Effector CD8-positive, alpha-beta T cell (primary cell): ENCODE measurements at places on chromosomes 7 and 10.

DNA sequence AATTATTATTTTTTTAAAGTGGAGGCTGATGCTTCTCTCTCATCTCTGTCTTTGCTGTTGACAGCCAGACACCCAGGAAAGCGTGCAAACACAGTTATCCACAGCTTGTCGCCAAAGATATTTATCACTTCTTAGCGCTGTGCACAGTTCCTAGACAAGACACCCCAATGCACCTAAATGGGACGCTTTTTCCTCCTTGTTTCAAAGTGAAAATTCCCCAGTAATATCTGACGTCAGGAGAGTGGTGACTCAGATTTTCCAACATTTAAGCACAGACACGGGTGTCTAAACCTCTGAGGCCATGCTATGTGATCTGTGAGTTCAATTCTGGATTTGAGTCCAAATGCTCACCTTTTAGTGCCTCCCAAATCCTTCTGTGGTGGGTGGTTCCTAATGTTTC, 151.6 kb downstream of the EMX2 start:
- DNase-seq = no peak

DNA sequence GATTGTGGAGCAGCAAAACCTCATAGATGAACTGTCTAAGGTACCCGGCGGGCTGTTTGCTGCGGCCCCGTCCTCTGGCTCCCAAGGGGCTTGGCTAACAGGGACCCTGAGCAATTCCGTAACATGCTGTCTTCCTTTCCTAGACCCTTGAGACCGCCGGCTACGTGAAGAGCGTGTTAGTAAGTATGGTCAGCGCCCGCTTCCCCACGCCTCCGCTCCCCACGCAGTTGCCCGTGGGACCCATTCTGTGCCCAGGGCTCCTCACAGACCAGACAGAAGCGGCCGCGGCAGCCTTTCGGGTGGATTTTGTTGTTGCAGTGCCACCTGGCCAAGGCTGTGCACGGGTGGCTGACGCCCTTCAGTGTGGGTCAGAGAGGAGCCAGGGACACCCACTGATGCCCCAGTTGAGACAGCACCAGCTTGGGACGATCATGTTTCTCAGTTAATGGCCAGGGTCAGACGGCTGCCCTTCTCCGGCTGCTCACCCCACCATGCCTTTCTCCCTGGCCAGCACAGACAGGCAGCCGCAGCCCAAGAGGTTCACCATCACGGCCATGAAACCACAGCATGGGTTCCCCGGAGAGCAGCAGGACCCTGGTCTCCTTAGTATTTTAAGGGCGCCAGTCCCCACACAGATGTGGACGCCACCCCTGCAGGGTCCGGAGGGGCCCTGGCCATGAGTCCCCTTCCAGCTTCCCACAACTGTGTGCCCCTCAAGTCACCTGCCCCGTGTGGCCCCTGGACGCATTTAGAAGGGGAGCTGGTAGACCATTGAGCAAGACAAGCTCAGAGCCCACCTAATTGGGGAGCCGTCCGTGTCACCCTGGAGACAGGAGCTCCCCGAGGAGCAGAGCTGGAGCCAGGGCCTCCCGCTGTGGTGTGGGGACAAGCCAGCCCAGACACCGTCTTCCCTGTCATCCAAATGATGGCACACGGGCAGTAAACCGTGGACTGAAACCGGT, 49.4 kb upstream of the DPYSL4 start:
- no peak for DNase-seq

GRCh38 chr7:159103382-159104187, 41.1 kb downstream of the VIPR2 start:
- DNase-seq = no peak

- no peak for DNase-seq
Observed at GRCh38 chr7:54880326-54880989, 121.4 kb upstream of the SEC61G start.

DNA sequence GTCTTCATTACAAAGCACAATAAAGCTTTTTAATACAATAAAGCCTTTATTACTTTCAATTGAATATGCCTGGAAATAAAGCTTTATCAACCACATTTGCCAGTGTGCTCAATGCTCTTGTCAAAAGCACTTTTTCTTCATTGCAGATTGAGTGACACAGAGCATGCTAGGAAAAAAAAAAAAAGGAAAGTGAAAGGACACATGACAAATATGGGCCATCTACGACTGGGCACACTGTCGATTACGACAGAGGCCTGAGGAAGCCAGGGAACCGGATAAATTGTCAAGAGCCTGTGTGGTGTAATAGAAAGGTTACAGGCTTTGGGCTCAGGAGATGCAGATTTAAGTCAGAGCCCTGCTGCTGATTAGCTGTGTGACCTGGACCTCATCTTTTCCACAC, 84.8 kb upstream of the LRGUK start:
- no peak for DNase-seq

- no peak for DNase-seq
Observed at GRCh38 chr10:95814011-95814727, 58.2 kb downstream of the ENTPD1 start.

GRCh38 chr10:12590675-12591659, 241.6 kb downstream of the CAMK1D start:
- no peak for DNase-seq

DNA sequence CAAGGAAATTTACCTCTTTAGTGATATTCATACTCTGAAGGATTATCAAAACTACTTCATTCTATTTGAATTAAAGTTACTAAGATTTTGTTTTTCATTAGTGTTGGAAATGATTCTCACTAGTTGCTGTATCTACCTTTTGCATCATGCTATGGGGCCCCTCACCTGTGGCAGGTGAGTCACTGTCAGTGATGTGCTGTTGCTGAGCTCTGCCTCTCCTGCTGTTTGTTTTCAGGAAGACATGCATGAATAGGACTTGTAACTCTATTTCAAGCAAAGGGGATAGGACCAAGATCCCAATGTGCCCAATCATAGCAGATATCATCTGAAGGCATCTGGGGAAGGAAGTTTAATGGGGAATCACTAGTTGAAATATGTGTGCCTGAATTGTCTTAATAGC, 57.4 kb upstream of the AGR3 start:
- no peak for DNase-seq

GRCh38 chr10:127976701-127977356, 69.9 kb downstream of the PTPRE start:
- DNase-seq = no peak

GRCh38 chr7:123675181-123675473, 19.5 kb downstream of the LMOD2 start:
- no peak for DNase-seq

- no peak for DNase-seq
Observed at GRCh38 chr7:296373-296945, 6.5 kb downstream of the FOXL3 start.

DNA sequence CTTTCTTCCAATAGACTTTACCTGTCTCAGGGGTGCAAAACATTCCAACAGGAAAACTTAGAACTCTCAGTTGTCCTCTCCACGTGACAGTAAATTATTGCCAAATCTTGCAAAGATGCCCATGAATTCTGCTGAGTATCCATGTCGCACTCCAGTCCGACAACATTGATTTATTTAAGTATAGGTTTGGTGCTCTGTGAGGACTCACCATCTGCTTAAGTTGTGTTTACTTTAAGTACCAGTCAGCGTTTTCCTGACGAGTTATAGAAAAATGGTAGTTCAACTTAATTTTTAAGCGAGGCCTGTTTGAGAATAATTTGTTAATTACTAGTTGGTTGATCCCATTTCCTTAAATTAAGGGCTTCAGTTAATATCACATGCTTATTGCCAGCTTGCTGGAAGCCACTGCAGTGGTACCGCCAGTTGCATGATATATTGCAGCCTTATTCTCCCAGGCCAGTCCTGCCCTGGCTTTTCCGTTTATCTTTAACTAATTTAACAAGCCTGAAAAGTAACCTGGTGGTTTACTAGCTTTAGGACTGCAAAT, 27.8 kb downstream of the CREB5 start:
- DNase-seq = no peak

GRCh38 chr7:55173671-55174070, 154.9 kb downstream of the EGFR start:
- DNase-seq = no peak

DNA sequence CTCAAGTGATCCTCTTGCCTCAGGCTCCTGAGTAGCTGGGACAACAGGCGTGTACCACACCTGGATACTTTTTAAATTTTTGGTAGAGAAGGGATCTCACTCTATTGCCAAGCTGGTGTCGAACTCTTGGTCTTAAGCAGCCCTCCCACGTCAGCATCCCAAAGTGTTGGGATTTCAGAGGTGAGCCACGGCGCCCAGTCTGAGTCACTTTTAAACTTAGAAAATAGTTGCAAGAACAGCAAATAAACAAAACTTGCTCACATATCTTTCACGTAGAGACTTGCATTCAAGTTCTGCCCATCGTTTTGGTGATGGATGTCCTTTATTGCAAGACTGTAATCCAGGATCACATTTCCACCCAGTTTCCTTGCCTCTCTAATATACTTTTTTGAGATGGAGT, 16.6 kb downstream of the GTF2I start:
- DNase-seq = no peak

- DNase-seq = no peak
Observed at GRCh38 chr7:110835218-110835617, 255.7 kb upstream of the LRRN3 start.

DNA sequence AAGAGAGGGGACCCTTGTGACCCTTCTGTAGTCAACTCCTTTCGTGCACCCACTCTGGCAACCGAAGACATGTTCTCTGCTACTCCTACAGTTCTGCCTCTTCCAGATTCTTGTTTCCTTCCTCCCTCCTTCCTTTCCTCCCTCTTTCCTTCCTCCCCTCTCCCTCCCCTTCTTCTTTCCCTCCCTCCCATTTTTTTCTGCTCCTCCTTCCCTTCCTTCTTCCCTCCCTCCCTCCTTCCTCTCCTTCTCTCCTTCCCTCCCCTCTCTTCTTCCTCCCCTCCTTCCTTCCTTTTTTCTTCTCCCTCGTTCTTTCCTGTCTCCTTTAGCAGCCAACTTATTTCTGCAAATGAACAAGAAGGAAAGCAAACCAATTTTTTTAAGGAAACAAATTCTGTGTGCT, 111.5 kb downstream of the NPTX2 start:
- DNase-seq = no peak

DNA sequence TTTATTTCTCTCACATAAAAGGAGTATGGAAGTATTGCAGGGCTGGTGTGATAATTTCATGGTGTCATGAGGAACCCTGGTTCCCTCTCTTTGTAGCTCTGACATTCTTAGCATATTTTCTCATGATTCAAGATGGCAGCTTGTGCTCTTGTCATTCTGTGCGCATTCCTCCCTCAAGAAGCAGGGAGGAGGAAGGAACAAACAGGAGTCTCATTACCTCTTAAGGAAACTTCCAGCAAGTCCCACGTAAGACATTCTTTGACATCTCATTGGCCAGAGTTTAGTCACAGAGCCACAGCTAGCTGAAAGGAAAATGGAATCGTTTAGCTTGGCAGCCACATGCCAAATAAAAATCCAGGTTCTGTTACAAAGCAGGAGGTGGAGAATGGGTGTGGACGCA, 546.8 kb downstream of the LRMDA start:
- DNase-seq = no peak

GRCh38 chr10:114810926-114811325, 10.7 kb upstream of the FHIP2A start:
- no peak for DNase-seq

DNA sequence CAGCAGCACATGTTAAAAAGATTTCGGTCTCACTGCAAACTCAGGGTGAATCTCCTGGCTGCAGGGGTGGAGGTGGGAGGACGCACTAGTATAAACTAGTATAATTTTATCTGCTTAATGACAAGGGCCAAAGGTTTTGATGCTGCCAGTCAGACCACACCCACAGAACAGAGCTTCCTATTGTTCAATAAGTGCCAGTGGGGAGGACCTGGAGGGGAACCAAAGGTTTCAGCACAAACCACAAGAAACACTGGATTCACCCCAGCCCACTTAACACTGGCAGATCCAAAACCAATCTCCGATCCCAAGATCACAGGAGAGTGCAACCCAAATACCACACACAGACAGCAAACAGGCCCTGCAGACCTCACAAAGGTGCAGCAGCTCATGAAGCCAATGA, 6.6 kb downstream of the VOPP1 start:
- DNase-seq = no peak

DNA sequence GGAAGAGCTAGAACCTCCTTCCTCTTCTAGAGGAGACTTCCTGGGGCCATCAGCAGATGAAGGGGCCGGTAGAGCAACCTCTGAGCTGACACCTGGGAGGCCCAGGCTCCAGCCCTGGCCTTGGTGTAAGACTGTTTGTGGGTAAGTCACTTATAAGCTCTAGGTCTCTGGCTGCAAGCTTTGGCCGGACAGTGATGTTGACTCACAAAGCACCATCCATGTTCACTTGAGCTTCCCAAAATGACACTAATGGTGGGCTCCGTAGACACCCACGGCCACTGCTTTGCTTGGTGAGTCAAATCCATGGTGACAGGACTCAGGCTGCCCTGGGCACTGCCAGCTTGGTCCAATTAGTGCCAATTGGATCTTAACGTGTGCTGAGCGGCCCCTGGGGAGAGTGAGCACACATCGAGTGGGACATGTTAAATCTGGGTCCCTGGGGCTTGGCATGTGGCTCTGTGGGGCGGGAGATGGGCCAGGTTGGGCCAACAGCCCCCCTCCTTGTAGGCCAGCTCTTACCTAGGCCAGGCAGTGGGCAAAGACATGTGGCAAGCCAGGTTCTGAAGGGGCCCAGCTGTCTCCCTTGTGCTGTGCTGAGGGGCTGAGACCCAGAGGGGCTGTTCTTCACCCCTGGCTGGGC, 16.7 kb downstream of the NEURL1 start:
- no peak for DNase-seq

GRCh38 chr7:17849504-17849903, 90.8 kb downstream of the SNX13 start:
- no peak for DNase-seq

DNA sequence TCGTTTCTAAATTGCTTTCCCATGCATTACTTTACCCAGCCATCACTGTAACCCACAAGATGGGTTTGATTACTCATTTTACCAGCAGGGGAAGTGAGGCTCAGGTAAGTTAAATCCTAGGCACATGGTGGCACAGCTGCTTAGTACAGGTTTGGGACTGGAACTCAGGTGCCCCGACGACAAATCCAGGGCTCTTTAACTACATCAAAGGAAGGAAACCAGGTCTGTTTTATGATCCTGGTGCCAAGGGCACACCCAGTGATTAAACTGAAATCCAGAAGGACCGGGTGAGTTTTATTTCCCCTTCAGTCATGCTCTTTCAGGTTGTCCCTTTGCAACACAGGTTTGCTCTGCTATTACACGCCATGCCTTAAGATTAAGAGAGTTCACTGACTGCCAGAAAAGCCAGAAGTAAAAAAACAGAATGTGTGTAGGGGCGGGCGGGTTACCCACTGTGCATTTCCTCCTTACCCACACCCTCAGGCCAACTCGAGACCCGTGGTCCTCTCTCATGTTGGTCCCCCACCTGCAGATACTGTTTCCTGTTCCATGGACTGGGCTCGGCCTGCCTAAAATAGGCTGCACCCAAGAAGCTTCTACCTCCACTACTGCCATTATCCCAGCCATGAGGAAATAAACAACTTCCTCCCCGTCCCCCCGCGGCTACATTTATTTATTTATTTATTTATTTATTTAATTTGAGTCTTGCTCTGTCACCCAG, 55.1 kb upstream of the KDM7A start:
- no peak for DNase-seq

GRCh38 chr10:1498746-1499358, 238.5 kb downstream of the ADARB2 start:
- no peak for DNase-seq

- DNase-seq = no peak
Observed at GRCh38 chr10:60735244-60735643, 43.0 kb upstream of the CDK1 start.

GRCh38 chr7:140678081-140678815, 5.5 kb downstream of the ADCK2 start:
- DNase-seq = no peak

GRCh38 chr7:19930851-19931250, 157.4 kb upstream of the TMEM196 start:
- DNase-seq = no peak
